ENCODE measurements at places on chromosomes 4 and X.

- no peak for DNase-seq
Measured at GRCh38 chr4:23956601-23957364, 66.9 kb upstream of the PPARGC1A start.

DNA sequence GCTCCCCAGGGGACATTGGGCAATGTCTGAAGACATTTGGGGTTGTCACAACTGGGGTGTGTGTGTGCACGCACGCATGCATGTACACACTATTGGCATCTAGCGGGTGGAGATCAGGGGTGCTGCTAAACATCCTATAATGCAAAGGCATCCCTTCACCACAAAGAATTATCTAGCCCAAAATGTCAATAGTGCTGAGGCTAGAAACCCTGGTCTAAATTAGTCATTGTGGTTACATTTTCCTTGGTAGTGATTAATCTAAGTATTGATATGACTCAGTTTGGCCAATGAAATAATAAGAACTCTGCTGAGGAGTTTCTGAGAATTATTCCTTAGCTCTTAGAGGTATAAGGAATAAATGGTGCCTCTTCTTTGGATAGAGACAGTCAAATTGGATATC lies 200.2 kb downstream of the CLCN4 start:
- DNase-seq = no peak

GRCh38 chr4:168766604-168767316 lies 243.3 kb downstream of the CBR4 start:
- DNase-seq = no peak

- no peak for DNase-seq
Measured at GRCh38 chrX:57674861-57675260, 5.2 kb downstream of the NLRP2B start.

GRCh38 chr4:86816501-86817273 lies 32.5 kb downstream of the SLC10A6 start:
- DNase-seq = peak; percentile 61

DNA sequence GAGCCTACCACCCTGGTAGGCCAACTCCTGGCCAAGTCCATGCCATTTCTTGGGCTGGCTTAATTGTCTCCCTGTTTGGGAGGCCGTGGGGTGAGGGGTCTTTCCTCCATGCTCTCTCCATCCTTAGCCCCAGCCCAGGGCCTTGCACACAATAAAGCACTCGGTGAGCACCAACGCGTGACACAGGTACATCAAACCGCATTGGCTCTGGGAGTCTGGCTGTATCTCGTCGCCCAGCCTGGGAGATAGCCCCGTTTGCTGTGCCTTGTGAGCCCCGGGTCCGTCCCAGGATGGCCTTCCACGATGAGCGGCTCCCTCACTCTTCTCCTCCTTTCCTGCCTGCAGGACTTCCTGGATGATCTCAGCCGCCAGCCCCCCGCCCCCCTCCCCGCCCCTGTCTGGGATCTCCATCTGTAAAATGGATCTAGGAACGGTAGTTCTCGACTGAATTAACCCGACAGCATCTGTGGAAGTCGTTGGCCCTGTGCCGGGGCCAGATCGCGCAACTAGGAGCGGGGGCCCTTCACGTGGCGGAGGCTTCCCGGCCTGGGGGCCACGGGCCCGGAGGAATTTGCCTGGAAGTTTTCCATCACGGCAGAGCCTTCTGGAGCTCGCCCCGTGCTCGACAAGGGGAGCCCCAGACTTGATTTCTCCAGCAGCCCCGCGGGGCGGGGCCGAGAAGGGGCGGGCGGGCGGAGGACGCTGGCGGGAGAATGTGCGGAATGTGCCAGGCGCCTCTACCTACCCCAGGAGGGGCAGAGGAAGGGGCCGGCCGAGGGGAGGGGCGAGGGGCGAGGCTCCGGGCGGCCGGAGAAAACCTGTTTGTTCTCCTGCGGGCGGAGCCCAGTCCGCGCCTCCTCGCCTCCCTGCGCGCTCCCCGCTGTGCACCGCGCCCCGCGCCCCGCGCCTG lies at the start of gene ZNF185:
Gene ZNF185, plus strand, starts transcription at position 846 of the 910 bp plus-strand sequence. CDS start 16,423 bp downstream, outside the sequence.
- peak; percentile 33 for DNase-seq

DNA sequence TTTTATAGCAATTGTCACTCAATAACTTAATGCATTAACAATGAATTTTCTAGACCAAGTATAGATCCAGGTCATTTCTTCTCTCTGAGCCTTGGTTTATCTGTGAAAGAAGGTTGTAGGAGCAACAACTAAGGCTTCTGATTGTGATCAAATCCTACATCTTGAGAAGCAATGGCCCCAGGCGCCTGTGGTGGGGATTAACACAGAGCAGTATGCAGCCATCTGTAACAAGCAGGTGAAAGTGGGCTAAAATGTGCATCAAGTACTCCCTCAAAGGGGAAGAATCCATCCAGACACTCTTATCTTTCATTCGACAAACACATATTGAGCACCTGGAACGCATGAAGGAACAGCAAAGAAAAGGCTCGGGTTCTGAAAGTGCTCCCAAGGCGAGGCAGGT lies 19.1 kb upstream of the SETD7 start:
- DNase-seq = no peak

- no peak for DNase-seq
Measured at GRCh38 chr4:173169178-173169427, 492 bp downstream of the GALNT7 start.

DNA sequence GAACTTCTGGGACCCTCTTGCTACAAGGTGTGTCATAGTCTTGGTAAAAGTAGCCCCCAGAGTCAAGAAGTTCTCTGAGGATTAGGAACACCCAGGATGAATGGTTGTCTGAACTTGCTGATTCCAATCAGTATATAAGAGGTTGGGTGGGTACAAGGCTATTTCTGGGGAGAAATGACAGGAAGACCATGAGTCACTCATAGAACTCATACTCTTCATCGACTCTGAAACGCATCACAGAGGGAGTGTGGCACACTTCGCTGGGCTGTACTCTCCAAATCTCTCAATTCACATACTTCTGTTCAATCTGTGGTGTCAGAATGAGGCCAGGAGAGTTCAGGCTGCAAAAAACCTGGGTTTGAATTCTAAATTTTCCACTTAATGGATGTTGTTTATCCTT lies 193.2 kb upstream of the LEF1 start:
- DNase-seq = no peak

- no peak for DNase-seq
Measured at GRCh38 chr4:169723207-169723965, 34.4 kb downstream of the HPF1 start.

DNA sequence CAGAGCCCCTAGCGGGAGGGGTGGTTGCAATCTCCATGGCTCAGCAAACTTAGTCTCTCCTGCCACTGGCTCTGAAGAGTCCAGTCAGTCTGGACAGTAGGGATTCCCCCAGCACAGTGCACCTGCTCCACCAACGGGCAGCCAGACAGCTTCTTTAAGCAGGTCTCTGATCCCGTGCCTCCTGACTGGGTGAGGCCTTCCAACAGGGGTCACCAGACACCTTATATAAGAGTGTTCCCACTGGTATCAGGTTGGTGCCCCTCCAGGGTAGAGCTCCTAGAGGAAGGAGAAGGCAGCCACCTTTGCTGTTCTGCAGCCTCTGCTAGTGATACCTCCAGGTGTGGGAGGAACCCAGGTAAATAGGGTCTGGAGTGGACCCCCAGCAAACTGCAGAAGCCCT lies 1393.4 kb downstream of the STIM2 start:
- no peak for DNase-seq

Measured in left ventricle myocardium superior (tissue), 1 donor.